ENCODE measurements at places on chromosomes 13 and 19. TPM values are rescaled to one million over a fixed set of nuclear protein-coding genes. Genes with fewer than 3 reads are reported as not detected.

FFAR2 gene
- total RNA-seq: not detected

CYP4F22 gene
- total RNA-seq: not detected

LILRB1 gene
- total RNA-seq: not detected

TEX101 gene
- not detected for total RNA-seq

HSPB6 gene
- 47.8 TPM for total RNA-seq

ZNF579 gene
- 5.4 TPM for total RNA-seq

TPTE2 gene
- not detected for total RNA-seq

ACTN4 gene
- 127 TPM for total RNA-seq
